ENCODE measurements at places on chromosomes 2 and 18.
A peak's percentile ranks its signal among the peaks of the same experiment; 100 is the strongest.

GRCh38 chr2:35099342-35099741 lies 1256.2 kb upstream of the CRIM1 start:
- peak; percentile 9 for DNase-seq

DNA sequence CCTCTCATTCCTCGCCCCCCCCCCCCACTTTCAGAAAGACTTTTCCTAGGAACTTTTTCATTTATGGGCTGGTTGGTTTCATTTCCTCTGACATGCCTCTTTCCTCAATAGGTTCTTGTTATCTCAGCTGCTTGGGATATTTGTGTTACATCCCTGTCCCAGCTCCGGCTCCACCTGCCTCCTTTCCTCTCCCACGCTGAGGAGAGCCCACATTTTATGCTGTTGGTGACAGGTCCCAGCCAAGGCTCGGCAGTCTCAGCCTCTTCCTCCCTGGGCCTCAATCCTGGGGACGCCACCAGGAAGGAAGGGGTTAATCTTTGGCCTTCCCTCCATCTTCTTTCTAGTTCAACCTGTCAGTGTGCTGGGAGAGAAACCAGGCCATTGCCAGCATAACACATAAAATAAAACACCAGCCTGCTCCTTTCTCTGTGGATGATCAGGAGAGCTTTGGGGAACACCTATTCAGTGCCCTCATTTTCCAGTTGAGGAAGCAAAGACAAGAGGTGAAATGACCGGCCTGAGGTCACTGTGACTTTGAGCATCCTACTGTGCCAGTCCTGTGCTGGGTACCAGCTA lies 216.9 kb upstream of the TNP1 start:
- no peak for DNase-seq

DNA sequence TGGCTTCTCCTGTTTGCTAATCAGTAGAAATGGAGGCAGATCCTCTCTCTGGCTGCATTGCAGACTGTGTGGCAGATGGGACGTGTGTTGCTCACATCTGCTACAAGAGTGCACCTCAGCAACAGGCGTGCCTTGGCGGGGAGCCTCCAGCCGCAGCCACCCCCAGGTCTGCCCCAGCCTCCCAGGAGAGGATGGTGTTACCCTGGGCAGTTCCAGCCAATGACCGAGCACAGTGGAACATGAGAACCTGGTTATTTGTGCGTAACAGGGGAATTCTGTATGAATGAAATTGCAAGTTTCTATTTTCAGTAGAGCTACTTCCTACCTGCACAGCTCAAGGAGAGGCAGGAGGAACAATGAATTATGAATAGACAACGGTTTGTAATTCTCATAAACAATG lies 130.6 kb upstream of the CBLN2 start:
- no peak for DNase-seq

- DNase-seq = peak; percentile 54
These were observed 86.6 kb downstream of the ASB1 start for GRCh38 chr2:238513346-238513745.

DNA sequence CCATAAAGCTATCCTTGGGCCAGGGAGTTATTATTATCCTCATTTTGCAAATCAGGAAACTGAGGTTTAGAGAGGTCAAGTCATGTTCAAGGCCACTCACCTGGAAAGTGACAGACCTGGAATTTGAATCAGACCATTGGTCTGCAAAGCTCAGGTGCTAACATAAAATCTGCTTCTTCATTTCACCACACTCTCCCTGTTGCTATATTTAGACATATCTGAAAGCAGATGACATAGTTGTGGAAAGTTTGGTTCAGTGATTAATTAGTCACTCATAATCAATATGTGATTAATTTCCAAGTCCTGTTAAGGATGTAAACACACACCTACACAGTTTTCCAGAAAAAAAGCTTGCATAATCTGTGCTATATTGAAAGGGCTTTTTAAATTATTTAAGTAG lies 57.4 kb downstream of the LINC00305 start:
- DNase-seq = no peak

DNA sequence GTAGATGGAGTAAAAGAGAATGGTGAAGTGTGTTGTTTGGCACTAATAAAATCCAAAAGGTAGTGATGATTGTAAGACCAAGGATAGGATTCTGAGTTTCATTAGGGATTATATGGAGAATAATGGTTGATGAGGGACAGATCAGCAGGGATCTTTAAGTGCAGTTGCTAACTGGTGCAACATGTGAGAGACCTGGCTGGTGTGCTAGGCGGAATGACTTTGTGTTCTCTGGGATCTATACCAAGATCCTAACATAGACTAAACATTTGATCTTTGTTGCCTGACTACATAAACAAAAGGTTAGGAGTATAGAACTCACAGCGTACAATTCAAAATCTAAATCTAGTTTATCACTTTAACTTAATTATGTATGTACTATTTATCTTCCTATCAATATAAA lies 135.4 kb downstream of the PTRHD1 start:
- DNase-seq = no peak

- peak; percentile 49 for DNase-seq
These were observed 56.7 kb upstream of the ACKR3 start for GRCh38 chr2:236512902-236513435.

DNA sequence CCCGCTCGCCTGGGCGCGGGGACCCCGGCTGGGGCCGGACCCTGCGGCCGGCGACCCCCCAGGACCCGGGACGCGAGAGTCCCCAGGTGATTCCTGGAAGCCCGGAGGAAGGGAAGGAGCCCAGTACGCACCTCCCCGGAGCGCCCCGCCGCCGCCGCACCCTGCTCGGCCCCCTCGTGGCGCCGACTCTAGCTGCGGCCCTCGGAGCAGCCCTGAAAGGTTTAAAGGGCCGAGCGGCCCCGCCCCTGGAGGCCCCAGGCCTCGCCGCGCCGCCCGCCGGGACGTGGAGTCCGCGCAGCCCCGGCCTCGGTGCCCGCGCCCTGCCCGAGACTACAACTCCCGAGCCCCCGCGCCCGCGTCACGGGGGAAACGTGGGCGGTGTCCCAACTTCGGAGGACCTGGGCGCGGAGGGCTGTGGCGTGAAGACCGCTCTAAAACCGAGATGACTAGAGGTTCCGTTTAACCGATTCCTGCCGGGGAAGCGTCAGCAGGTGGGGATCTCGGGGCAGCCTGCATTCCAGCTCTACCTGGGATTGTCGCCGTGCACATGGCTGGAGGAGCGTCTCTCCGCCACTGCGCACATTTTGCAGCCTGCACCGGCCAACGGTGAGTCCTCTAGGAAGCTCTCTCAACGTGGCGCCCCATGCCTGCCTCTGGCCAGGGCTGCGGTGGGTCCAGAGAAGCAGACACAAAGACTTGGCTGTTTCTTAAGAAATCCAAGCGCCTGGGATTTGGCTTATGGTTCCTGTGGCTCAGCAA lies at the start of gene TMEM150A:
TSS of gene TMEM150A (minus strand) at position 223 of the 759 bp plus-strand sequence. CDS start 750 bp downstream, outside the sequence.
- DNase-seq = peak; percentile 90

DNA sequence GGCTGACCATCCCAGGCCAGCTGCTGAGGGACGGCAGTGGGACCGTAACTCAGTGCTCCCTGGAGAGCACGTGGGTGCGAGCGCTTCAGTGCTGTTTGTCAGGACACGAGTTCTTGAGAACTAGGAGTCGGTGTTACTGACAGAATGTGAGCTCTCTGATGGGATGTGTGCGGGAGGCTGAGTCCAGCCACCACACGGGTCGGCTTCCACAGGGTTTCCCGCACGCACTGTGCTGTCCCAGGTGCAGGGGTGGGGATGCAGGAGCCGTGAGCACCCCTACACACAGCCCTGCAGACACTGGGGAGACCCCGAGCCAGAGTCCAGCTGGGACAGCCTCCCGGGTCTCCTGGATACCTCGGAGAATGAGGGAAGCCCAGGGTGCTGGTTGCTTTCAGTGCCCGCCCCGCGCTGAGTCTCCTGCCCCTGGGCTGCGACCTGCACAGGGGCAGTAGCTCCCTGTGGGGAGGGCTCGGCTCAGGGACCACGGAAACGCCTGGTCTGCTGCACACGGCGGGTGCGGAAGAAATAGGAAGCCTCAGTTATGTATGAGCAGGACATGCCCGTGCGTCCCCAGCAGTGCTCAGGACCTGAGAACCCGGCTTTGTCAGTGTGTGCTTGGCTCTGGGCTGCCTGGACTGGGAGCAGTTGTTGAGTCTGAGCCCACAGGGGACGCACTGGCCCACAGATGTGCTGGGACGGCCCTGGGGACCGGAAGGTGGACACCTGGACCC lies 71.2 kb downstream of the KCNG2 start:
- DNase-seq = no peak

GRCh38 chr2:61177727-61178549 lies 15.9 kb downstream of the C2orf74 start:
- peak; percentile 30 for DNase-seq

GRCh38 chr2:10331702-10332401 lies 29.1 kb downstream of the HPCAL1 start:
- DNase-seq = no peak

DNA sequence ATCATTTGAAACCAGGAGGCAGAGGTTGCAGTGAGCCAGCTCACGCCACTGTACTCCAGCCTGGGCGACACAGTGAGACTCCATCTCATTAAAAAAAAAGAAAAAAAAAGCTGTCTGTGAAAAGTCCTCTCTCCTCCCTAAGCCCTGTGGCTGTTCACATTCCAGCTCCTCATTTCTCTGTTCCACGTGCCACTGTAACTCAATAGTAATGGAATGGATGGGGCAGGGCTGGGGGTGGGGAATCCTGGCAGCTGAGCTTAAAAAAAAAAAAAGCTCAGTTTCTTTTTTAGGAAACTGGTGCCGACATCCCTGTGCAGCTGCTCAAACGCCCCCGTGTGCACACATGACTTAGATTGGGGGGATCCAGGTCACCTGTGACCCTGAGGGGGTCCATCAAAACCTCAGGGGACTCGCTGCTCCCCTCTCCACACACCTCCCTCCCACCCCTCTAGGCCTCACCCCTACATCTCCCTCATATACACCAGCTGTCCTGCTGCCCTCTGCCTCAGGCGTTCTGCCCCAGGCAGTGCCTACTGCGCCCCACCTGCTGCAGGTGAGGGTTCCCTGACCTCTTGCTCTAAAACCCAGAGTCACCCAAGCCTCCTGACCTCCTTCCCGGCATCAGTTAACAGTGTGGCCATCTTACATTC lies 255.4 kb downstream of the AGAP1 start:
- DNase-seq = no peak

DNA sequence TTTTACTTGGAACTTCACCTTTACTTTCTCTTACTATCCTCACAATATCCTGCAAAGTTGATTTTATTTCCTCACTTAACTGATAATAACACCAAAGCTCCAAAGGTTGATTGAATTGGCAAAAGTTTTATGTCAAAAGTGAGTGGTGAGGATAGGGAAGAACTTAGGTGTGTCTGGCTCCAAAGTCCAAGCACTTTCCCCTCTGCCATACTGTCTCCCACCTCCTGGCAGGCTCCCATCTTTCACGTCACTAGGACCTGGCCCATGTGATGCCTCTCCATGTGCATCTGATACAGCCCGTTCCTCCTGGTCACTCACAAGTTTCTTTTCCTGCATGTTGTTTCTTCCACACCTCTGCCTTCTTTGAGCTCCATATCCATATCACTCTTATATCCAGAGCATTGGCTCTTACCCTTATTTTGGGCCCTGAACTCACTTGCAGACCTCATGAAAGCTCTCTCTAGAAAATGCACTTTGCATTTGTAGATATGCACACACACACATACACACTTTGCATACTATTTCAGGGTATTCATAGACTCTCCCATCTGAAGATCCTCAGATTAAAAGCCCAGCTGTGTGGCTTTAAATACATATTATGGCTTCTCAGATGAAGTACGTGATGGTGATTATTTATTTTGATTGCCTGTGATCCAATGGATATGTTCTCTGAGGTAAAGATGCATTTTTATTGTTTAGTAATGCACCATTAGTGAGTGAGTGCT lies 12.3 kb downstream of the MEP1B start:
- DNase-seq = no peak

DNA sequence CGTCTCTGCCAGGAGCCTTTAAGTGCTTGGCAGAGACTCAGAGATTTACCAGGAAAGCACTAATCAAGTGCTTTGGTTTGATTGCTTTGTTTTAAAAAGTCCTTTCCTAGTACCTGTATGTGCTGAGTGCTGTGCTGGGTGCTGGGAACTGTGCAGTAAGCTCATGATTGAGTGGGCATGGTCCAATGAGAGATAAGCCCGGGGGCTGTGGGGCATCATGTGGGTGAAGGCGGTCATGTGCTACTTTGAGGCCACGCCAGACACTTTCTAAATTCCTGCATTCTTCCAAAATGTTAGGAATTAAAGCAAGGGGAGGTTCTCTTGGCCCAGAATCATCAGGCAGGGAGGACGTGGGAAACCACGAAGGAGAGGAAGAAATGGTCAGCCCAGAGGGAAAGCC lies 109.0 kb downstream of the ACAA2 start:
- no peak for DNase-seq

DNA sequence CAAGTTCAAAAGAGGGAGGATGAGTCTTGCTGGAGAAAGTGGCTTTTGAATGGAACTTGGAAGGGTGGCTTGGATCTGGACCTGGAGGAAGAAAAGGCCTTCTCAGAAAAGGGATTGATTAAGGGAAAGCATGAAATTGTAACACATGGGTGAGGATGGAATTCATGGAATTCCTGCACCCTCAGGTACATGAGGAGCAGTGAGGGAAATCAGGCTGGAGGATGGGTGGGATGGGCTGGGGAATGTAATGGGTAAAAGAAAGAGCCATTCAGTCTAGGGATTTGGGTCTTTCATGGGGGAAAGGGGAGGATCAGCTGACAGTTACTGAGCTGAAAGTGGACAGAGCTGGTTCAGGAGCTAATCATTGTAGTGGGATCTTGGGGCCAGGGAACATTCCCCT lies 51.2 kb upstream of the HAAO start:
- DNase-seq = no peak

DNA sequence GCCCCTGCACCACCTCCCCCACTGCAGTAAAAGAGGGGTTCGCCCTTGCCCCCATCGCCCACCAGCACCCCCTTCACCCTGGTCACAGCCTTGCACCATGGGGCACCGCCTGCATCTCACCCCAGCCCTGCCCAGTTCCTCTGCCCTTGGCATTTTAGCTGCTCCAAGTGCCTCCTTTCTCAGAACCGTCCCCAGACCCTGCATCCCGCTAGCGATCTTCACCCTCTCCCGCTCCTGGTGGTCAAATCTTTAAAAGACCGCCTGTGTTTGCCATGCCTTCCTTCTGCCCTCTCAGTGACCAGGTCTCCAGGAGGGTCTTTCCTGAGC lies 114.7 kb upstream of the OTOS start:
- no peak for DNase-seq

GRCh38 chr2:173008786-173009185 lies 66.9 kb upstream of the MAP3K20 start:
- DNase-seq = no peak

Data from RKO (cell line).